ENCODE measurements at places on chromosomes 16 and 17.
A peak's percentile ranks its signal among the peaks of the same experiment; 100 is the strongest.

GRCh38 chr16:52953215-52953614 is 99.5 kb downstream of the CHD9NB start:
- DNase-seq = no peak

- DNase-seq = no peak
These were observed 12.1 kb downstream of the SPATA33 start for GRCh38 chr16:89669755-89670154.

GRCh38 chr17:68013385-68013784 is 17.1 kb upstream of the C17orf58 start:
- DNase-seq = no peak

GRCh38 chr17:8375738-8376259 is 705 bp downstream of the KRABD2 start:
- DNase-seq = peak; percentile 33
